Fibroblast of skin of scalp (primary cell): ENCODE measurements at places on chromosomes 7 and 10.
A peak's percentile ranks its signal among the peaks of the same experiment; 100 is the strongest.

GRCh38 chr10:92011560-92012214 lies 88.1 kb downstream of the BTAF1 start:
- peak; percentile 21 for DNase-seq

GRCh38 chr10:69473304-69473990 lies 22.2 kb downstream of the TSPAN15 start:
- no peak for DNase-seq

- DNase-seq, result no peak
These were observed 100.0 kb downstream of the TCERG1L start for GRCh38 chr10:131211559-131211958.

DNA sequence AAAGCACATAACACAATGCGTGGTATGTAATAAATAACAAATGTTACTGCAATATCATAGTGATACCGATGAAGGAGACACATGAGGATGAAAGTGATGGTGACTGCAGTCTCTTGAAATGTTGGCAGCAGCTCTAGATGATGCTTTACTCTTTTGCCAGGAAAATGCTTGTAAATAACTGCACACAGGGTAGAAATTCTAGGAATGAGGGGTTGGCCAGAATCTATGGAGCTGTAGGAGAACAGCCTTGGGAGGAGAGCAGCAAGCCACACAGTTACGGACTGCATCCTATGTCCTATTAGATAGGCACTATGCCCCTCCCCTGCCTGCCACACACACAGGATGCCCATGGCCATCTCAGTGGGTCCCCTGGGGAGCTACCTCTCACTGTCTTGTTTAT lies 97.6 kb upstream of the GSDME start:
- DNase-seq, result peak; percentile 59

DNA sequence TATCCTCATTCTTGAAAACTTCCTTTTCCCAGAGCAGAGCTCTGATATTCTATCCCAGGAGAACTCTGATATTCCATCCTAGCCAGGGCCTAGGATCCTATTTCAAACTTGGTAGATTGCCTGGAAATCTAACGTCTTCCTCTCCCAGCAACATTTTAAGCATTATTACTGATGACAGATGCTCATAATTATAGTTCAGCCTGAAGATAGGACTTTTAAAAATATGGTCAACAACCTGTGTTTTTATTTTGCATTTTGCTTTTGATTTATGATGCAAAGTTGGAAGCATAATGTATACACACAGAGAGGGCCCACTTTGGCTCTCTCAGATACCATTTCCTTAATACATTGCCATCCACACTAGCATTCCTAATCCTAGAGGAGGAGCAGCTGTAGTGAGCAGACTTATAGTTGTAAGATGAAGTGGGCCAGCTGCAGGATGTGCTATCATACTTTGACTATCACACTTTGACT lies 457.4 kb upstream of the TPK1 start:
- DNase-seq, result no peak

DNA sequence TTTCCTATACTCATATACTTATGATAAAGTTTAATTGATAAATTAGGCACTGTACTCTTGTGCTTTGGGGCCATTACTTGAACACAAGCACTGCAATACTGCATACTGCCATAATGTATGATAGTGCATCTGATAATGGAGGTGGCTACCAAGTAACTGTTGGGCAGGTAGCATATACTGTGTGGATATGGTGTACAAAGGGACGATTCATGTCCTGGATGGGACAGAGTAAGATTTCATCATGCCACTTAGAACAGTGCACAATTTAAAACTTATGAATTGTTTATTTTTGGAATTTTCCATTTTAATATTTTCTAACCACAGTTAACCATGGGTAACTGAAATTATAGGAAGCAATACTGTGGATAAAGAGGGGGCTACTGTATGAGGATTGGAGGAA lies 38.9 kb downstream of the AKAP9 start:
- no peak for DNase-seq

DNA sequence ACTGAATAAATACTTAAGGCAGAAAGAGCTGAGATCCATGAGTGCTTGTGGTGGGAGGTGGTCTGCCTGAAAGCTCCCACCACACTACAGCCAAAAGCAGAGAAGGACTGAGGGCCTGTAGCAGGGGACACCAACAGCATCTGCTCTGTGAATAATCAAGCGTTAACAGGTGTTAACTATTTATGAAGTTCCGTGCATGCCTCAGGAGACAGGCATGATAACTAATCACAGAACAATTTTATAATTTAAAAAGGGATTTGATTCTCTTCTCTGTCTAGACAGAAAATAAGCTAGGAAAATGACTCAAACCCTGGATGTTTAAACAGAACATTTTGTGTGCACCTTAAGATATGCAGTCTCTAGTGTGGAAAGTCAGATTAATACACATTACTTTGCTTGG lies 61.5 kb upstream of the GHITM start:
- no peak for DNase-seq

DNA sequence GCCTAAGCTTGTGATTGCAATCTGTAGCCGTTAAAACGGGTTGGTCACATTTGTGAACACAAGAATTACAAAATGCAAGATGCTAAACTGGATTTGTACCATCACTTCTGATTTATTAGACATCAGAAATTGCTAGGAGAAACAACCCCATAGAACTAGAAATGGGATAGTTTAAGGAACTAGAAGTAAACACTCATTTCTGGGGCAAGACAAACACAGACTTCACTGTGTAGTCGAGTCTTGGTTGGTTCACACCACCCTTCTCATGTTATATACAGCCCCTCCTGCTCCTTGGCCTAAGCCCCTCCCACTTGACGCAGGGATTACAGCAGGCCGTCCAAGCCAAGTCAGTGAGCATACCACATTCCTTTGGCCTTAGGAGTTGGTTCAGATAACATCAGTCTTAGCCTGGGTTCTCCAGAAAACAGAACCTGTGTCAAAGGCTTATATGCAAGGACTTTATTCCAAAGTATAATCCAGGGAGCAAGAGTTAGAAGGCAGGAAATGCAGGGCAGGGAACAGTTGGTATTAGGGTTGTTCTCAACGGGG lies 2.0 kb upstream of the NRAP start:
- peak; percentile 71 for DNase-seq

DNA sequence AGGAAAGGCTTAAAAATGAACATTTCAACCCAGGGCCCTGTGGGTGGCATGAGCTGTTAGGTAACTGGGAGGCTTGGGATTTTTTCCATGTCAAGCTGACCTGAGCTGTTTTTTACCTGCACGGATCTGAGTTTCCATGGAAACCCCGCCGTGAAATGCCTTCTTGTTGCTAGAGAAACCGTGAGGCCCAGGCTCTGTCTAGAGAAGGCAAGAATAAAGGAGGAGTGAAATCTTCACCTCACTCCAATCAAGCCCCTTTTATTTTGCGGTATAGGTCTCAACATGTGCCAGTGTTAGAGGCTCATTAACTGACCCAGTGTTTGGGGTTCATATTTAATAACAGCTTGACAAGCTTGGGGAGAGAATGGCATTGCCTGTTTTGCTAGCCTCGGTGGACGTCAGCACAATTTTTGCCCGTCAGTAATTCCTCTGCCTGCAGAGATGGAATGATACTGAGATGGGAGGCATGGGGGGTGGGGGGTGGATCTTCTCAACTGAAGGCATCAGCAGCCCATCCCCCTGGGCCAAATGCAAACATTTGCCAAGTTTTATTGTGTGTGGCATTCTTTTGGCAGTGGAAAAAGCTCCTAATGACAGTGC lies 48.9 kb upstream of the PDCD4 start:
- peak; percentile 15 for DNase-seq

DNA sequence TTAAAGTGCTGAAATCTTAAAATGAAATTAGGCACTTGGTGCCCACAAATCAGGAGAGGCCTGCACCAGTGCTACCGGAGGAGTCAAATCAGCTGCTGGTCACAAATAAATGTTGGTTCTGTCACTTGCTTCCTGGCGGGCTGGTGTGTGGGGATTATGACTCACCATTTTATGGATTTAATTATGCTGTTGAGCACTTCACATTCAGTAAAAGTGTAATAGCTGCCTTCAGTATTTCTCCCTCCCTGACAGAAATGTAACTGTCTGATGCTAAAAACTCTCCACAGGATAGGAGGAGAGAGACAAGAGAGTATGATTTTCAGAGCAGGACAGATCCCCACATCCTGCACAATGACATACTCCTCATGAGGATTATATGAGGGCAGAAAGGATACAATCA lies 186.0 kb downstream of the JAZF1 start:
- peak; percentile 73 for DNase-seq

- DNase-seq, result no peak
These were observed 2.9 kb downstream of the TWIST1 start for GRCh38 chr7:19114551-19114855.

GRCh38 chr10:52004342-52004949 lies 305.1 kb upstream of the CSTF2T start:
- DNase-seq, result peak; percentile 69

DNA sequence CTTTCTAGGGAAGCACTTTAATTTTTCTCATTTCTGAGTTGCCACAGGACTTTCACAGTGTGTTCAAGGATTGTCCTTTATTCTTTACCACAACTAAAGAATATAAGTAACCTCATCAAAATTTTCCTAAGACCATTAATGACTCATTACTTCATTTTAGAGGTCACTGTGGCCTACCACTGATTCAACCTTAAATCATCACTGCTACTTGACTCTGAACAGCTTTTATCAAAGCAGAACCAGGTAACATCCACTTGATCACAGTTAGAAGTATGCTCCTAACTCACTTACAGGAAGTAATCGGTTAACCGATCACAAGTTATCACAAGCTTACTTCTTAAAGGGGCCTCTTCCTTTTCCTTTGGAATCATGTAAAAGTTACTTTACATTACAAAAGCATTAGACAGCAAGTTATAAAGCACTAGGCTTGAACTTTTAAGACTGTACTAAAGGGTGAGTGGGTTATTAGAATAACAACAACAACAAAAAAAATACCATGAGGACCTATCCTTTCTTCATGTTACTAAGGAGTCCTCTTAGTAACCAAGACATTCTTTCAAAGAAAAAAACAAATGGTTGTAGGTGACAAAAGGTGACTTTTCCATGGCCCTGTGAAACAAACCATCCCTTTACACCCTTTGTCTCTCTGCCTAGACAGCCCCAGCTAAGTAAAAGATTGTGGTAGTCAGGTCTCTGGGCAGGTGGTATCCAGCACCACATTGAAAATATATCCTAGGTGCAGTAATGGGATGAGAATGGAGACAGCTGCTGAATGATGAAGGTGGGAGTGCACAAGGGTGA lies 40.0 kb upstream of the PDK4 start:
- DNase-seq, result no peak

DNA sequence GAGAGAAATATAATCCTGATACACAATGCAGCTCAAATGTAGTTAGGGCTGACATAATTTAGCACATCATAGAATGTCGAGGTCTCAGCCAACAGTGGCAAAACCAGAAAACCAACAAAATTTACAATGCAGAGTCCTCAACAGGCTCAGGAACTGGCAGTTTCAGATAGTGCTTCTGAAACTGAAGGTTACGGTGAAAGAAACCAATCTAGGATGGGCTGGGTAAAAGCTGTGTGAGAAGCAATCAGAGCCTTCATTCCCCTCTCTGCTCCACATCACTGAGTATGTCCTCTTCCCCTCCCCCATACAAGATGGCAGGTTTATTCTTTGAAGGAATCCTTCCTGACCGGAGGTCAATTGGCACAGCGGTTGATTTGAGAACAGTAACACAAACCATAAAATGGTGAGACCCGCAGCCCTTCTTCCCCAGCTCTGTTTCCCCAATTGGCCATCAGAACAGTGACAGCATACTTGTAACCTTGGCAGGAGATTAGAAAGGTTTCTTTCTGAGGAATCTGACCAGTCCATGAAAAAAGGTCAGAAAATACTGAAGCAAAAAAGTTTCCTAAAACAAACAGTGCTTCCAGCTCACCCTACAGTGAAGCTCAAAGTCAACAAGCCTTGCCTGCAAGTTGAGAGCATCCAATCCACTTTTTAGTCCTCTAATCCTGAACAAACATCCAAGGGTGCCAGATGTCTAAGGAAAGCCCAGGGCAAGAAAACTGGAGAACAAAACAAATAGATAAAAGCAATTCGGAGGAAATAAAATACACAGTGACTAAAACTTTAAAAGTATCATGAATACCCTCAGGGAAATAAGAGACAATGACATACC lies 53.9 kb upstream of the IL6 start:
- DNase-seq, result no peak

DNA sequence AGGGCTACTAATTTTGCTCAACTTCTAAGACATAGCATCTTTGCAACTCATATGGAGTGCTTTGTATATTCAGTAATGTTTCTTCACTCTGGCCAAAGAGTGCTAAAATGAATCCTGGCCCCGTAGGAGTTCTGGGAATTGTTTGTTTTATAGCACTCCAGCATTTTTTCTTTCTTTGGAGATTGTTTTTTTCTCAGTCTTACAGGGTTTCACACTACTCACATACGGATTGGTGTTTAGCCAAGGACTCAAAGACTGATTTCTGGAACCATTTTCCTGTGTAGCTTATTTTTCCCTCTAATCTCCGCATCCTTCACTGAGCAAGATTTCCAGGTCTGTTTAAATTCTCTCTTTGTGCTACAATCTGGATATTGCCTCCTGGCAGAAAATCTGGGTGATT lies 6.4 kb downstream of the TAS2R41 start:
- peak; percentile 51 for DNase-seq

- DNase-seq, result no peak
These were observed 24.0 kb upstream of the PCGF5 start for GRCh38 chr10:91196268-91197048.

- DNase-seq, result peak; percentile 100
These were observed 31.8 kb upstream of the VCL start for GRCh38 chr10:73965890-73966768.

- no peak for DNase-seq
These were observed 119.3 kb upstream of the CHST15 start for GRCh38 chr10:124212702-124213101.

GRCh38 chr7:28389504-28390395 lies 22.6 kb upstream of the CREB5 start:
- DNase-seq, result peak; percentile 75

DNA sequence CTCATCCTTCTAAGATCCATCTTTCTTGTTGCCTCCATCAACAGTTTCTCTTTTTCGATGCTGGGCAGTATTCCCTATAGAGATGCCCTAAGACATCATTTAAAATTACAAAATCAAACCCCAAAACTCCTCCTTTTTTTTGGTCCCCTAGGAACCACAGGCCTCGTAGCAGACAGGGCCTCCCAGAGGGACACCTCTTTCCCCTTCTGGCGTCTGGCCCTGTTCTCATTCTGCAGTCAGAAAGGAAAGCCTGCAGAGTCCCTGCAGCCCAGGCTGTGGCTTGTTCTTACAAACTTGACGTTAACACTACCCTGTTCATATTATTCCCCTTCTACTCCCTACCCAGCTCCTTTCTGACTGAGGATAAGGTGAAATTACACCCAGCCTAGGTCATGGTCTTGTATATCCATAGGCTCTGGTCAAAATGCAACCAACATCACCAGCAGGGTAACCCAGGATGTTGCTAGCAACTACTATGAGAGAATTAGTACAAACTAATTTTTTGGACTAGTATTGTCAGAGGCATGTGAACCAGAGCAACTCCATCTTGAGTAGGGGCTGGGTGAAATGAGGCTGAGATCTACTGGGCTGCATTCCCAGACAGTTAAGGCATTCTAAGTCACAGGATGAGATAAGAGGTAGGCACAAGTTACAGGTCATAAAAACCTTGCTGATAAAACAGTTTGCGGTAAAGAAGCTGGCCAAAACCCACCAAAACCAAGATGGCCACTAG lies 3.5 kb upstream of the EPHA1 start:
- DNase-seq, result no peak

- peak; percentile 38 for DNase-seq
These were observed 131.6 kb upstream of the KLF14 start for GRCh38 chr7:130865408-130866236.
